NCI-H1092 treated with DMSO at 0.1 percent for 48 hours (cell line): ENCODE measurements at places on chromosomes 4 and X.

DNA sequence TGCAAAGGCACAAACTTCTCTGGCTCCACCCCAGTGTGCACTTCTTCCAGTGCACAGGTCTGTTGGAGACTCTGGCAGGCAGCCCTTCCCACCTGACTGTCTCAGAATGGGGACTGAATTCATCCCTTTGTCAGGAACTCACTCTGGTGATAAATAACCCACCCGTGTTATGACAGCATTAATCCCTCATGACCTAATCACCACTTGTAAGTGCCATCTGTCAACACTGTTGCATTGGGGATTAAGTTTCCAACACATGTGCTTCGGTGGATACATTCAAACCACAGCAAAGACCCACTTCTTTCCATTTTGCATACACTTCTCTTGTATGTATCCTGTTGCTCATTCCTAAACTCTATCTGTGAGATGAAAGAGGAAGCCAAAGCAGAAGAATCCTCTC is 1002.9 kb upstream of the IGFBP7 start:
- no peak for DNase-seq

GRCh38 chrX:13078739-13079444 is 34.5 kb upstream of the FAM9C start:
- peak; percentile 43 for DNase-seq

- DNase-seq, result no peak
Measured at GRCh38 chrX:132369617-132370326, 119.1 kb downstream of the MBNL3 start.

- no peak for DNase-seq
Measured at GRCh38 chr4:78811034-78811433, 34.9 kb downstream of the BMP2K start.

DNA sequence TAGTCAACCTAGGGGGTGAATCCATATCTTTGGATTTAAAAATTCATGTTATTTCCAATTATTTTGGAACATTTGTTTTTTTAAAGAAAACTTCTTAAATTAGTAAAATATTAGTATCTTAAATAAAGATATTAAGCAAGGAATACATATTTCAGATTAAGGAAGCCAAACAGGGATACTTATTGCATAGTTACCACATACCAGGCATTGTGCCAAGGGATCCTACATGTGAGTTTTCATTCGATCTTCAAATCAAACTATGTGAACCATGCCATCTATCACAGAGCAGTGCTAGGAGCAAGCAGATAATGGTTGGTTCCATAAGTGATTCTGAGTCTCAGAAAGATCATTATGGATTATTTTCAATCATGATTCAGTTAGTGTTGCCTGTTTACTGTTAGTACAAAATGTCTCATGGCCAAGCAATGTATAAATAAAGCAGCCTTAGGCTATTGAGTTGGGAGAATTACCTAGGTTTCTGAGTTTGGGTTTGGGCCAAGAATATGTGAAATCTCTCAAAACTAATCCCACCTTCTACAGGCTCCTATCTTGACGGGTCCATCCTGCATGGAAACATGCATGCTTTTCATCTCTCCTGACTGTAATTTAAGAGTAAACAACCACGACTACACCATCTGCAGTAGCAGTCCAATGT is 176.7 kb downstream of the NPFFR2 start:
- no peak for DNase-seq

DNA sequence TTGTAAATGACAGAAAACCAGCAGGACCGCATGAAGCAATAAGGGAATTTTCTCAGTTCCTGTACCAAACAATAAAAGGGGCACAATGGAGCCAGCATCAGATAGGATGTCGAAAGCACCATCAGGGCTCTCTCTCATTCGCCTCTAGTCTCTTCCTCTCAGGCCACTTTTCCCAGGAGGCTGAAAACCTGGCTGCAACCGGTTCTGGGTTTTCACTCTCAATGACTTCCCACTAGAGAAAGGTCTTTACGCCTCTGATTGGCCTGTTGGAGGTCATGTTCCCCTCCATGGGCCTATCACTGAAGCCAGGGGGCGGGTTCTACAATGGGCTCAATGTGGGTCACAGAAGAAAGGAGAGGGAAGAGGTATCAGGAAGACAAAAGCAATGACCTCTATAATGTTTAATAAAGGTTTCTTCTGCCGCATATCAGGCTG is 29.3 kb downstream of the ZNF827 start:
- DNase-seq, result no peak

- peak; percentile 81 for DNase-seq
Measured at GRCh38 chr4:152590179-152591031, 54.5 kb upstream of the FBXW7 start.

DNA sequence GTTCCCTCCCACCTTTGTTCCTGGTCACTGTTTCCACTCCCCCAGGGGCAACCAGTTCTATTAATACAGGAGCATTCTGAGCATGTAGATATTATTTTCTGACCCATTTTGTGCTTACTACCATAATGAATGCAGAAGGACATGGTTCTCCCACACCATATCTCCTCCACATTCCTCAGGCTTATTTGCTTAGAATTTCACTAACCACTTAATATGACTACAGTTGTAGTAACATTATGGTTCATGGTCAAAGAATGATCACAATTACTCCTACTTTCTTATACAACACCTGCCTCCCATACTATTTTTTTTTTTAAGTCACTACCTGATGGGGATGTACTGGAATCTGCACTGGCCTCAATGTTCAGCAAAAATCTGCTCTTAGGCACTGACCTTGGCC is 7.5 kb upstream of the FAM184B start:
- DNase-seq, result no peak

DNA sequence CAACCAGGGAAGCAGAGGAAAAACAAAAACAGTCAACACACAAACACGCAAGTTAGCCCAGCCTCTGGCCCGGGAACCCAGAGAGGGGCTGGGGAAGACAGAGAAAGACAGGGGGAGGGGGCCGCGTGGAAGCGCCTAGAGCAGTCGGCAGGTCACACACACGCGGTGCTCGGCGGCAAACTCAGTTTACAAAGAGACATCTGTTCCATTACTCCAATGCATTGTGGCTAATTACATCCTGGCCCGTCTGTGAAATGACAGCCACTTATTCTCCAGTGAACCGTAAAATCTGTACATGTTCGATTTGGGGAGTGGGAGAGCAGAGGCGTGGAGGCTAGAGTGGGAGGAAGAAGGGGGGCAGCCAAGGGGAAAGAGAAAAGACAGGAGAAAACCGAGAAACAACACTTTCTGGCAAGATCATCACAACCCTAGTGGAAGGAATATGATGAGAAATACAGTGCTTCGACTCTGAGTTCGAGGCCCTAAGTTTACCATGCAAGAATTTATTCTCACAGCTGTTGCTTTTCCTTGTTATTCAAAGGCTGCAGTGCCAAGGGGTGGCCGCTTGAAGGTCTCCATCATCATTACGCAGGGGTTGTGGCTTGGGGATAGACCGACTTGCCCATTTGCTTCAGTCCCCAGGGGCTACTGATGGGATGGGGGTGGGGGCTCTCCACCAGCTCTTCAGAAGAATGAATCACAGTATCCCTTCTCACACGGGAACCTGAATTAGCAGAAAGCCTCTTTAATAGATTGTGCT is 167.7 kb downstream of the MGST2 start:
- peak; percentile 98 for DNase-seq

GRCh38 chr4:30724247-30724646 is 4.1 kb downstream of the PCDH7 start:
- no peak for DNase-seq

- no peak for DNase-seq
Measured at GRCh38 chr4:78578674-78579425, 27.3 kb downstream of the ANXA3 start.

DNA sequence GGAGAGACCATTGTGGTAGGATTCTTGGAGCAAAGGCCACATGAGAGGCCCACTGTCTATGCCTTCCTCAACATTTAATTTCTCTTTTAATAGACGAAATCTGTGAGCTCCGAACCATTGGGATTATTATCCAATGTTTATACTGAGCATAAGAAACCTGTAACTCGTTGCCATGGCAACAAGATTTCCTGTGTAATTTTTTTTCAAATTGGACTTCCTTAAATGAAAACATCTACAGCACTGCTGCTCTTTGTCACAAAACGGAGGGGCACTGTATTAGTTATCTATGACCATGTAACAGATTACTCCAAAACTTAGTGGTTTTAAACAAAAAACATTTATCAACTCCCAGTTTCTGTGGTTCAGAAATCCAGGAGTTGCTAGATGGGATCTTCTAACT is 38.7 kb downstream of the PPP1R2C start:
- no peak for DNase-seq

DNA sequence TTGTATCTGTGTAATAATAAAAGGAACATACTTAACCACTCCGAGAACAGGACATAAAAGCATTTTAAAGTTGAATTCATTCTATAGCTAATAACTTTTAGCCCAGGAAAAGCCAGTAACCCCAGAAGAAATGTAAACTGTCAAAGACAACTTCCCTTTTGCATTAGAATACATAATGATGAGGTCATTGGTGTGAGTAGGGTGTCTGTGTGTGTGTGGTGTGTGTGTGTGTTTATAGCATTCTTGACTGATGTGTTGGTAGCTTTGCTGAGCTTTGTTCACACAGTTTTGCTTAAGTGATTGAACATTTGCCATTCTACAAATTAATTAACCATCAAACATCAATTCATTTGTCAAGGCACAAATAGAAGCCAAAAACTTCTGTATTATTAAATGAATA is 559.6 kb downstream of the ARAP2 start:
- DNase-seq, result no peak

GRCh38 chrX:39653691-39654090 is 444.1 kb downstream of the BCOR start:
- no peak for DNase-seq

DNA sequence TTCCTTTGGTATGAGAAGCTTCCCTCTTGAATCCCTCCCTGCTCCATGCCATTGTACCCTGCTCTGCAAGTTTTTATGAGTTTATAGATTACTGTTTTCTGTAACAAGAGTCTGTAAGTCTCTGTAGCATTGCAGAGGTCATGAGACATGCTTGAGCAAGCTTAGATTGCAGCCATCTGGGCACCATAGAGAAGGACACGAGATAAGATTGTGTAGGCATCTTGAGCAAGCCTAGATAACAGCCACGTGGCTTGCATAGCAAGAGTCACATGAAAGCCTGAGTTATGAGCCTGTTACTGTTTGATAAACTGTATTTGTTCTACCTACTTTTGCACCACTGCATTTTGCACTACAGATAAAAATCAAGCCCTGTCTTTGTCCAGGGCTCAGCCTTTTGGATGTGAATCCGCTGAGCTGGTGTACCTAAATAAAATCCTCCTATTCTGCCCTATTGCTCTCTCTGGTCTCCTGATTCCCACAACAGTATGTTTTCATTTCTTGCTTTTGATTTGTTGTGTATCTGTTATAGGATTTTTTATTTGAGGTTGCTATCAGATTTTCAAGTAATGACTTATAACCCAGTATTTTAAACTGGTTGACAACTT is 127.4 kb upstream of the ANKRD50 start:
- no peak for DNase-seq

DNA sequence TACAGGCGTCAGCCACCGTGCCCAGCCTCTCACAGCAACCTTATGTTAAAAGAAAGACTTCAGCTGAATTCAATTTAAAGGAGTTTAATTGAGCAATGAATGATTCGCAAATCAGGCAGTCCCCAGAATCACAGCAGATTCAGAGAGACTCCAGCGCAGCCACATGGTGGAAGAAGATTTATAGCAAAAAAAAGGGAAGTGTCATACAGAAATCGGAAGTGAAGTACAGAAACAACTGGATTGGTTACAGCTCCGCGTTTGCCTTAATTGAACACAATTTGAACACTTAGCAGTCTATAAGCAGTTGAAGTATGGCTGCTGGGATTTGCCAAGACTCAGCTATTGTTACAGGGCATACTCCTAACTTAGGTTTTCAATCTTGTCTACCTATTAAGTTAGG is 19.8 kb downstream of the CENPVL3 start:
- no peak for DNase-seq

DNA sequence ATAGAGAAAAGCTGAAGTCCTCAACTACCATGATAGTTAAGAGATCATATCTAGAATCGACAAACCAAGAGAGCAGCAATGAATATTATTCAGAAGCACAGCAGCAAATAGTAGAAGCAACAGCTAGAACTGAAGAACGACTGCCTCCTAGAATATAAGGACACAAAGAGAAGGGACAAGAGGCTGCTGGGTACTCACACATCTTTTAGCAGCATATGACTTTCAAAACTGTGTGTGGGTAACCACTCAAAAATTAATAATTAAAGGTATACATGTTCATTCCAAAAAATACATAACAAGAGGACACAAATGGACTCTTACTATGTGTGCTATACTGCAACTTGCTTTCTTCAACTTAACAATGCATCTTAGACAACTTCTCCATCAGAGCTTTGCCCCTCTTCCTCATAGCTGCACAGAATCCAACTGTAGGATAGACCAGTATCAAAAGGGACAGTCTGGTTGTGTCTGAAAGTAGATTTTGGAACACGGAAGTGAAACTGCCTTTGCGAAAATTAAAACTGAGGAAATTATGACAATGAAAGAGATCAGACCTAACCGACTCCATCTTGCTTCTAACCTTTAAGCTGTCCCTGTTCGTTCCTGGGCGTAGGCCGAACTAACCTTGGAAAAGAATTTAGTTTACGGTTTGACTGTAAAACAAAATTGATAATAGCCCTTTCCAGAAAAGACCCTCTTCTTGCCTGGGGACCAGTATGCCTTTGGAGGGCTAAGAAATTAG is 125.7 kb downstream of the SH3KBP1 start:
- DNase-seq, result no peak

DNA sequence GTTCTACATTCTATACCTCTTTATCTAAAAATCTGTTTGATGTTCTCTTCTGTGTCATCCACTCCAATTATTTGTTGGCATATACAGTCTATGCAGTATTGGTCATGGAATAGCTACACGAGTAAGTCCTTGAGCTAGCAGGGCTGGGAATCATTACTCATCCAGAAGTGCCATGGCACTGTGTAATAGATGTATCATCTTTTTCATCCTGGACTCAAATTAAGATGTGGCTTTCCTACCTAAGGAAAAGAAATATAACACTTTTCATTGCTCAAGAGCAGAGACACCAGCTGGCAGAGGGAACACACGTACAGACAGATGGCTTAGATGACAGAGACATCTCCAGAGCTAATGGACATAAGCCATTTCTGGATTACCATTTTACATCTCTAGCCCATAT is 159.8 kb downstream of the FAM13A start:
- no peak for DNase-seq

DNA sequence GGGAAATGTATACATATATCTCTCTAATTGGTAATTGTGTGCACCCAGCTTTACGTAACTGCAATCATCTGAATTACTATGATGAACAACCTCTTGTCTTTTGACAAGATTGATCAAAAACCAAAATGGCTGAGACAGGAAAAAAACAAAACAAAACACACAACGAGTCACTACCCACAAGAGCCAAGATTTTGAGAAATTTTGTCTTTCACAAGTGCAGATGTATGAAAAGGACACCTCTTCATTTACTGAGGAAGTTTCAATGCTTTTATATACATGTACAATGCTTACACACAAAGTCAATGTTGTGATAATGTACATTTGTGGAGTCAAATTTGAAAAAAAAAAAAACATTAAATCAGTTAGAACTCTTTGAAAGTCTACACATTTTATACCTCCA is 224.6 kb downstream of the SCFD2 start:
- DNase-seq, result no peak

GRCh38 chr4:70737006-70737405 is 15.2 kb downstream of the RUFY3 start:
- no peak for DNase-seq

GRCh38 chr4:142600952-142601351 is 245.1 kb downstream of the INPP4B start:
- no peak for DNase-seq
